ENCODE measurements at places on chromosomes 2 and 18. TPM values are rescaled to one million over a fixed set of nuclear protein-coding genes. Genes with fewer than 3 reads are reported as not detected.

DNA sequence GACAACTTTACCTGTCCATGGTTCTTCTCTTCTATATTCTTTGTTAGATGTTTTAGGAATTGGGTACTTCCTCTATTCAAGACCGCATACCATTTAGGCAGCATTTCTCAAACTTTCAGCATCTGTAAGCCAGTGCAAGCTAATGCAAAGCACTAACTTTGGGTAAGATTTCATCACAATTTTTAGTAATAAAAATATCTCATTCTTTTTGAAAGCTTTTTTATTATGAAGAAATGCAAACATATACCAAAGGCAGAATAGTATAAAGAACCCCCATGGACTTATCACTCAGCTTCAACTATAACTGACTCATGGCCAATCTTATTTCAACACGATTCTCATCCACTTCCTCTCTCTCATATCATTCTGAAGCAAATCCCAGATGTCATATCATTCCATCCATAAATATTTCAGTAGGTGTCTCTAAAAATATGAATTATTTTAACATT, 32.9 kb downstream of the INO80C start:
- no peak for DNase-seq

DNA sequence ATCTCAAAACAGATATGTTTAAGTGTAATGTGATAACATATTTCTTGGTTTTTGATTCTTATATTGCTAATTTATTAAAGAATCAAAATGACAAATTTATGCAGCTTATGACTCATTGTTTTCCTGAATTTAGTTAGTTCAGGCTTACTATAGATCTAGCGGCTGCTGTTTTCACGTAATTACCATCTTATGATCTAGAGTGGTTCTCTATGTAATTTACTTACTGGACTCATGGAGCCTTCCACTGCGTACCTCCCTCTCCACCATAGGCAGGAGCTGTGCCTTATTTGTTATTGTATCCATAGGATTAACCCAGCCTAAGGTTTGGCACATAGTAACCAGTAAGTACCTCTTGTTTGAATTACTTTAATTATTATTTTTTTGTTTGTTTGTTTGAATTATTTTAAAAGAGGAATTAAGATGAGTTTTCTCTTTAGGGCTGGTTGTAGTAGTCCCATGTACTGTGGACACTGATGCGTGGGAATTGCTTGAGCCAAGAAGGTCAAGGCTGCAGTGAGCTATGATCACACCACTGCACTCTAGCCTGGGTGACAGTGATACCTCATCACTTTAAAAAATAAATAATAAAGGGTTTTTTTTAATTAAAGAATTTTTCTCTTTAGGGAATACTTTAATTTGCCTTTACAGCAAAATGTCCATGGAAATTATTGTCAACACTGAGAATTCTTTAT, 165.5 kb downstream of the PHLPP1 start:
- no peak for DNase-seq

DNA sequence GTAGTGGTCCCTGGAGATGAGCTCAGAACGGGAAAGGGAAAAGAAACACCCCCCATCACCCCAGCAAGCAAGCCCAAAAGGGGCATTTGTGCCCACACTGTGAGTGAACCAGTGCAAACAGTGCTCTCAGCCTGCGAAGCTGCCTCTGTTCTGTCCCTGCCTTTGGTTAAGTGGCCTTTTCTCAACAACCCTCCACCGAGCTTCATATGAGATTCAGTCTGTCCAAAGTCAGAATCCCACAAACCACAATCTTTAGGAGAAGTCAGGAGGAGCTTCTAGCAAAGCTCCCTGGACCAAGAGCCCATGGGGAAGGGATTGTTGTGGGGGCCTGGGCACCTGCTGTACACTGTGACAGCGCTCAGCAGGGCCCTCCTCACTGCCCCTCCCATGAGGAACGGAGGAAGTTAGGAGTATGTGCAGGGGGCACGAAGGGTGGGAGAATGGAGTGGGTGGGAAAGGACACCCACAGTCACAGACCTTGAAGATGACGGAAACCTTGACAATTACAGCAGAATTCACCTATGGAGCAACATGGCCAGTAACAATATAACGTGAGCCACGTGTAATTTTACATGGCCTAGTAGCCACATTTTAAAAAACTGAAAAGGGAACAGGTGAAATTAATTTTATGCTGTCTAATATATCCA, 119.5 kb downstream of the SMAD7 start:
- no peak for DNase-seq

DNA sequence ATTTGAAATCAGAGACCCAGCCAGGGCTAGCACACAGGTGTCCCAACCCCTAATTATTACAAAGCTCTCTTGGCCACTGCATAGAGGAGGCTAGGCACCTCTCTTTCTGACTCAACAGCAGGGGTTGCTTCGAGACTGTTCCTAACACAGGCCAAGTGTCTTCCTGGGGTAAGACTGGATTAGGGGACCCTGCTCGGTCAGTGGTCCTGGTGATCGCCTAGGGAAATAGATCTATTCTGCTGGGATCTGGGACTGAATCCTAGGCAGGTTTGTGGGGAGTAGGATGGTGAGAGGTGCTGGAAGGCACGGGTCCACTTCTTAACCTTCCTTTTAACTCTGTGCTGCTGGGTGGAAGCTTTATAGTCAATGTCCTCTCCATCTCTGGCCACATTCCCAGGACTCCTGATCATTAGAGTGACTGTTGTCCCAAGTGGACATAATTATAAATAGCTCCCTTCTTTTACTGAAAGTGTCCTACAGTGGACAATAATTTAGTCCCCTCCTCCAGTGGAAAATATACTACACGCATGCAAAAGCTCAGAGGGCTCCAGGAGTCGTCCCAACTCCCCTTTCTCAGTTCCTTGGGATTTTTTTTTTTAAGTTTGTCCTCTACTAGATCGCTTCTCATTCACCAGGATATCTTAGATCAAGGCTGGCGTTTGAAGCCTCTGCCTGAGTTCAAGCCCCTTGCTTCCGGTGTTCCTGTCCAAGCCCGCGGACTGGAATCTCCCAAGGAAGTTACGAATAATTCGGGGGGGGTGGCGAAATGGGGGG, 1.3 kb upstream of the TRIB2 start:
- DNase-seq = no peak

- DNase-seq = peak; percentile 37
These were observed 49.2 kb upstream of the NXPH2 start for GRCh38 chr2:138829326-138829919.

IHH gene
- not detected for total RNA-seq

RIT2 gene
- total RNA-seq = not detected

GRCh38 chr2:223779877-223780276, 57.5 kb downstream of the AP1S3 start:
- peak; percentile 81 for DNase-seq

GPBAR1 gene
- total RNA-seq = 0.44 TPM

- no peak for DNase-seq
These were observed 25.4 kb downstream of the MAP4K4 start for GRCh38 chr2:101722864-101723263.

Measured in OCI-LY7 (cell line).